Stimulated activated CD4-positive, alpha-beta T cell treated with anti-CD3 and anti-CD28 coated beads, Interleukin-4, amount 100 ng/mL, for 24 hours (primary cell): ENCODE measurements at places on chromosomes 5 and 9.

DNA sequence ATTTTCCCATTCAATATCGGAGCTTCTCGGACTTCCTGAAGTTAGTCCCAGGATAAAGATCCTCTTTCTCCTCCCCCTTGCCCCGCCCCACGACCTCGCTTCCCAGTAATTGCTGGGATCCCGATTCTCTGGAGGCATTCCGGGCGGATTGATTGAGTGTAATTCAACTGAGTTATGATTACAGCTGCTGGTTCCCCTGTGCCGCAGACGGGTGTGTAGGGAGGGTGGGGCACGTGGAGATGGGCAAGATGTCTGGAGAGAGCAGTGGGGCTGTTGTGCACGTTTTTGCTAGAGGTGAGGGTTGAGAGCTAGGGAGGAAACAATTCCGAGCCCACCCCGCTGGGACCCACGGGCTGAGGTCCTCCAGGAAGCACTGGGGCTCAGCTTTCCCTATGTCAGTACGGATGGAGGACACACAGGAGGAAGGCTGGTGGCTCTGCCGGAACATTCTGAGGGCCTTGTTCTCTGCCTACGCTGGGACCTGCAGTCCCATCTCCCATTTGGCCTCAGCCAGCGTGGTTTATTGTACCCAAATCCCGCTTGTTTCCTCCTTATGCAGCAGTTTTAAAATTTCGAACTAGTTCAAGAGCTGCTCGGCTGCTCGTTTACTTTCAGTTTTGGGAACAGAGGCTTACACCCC lies 2.4 kb upstream of the DMRT2 start:
- no peak for DNase-seq

GRCh38 chr5:131254741-131255140 lies 9.1 kb upstream of the CDC42SE2 start:
- no peak for DNase-seq

GRCh38 chr9:128424268-128424780 lies 3.7 kb downstream of the CERCAM start:
- no peak for DNase-seq

DNA sequence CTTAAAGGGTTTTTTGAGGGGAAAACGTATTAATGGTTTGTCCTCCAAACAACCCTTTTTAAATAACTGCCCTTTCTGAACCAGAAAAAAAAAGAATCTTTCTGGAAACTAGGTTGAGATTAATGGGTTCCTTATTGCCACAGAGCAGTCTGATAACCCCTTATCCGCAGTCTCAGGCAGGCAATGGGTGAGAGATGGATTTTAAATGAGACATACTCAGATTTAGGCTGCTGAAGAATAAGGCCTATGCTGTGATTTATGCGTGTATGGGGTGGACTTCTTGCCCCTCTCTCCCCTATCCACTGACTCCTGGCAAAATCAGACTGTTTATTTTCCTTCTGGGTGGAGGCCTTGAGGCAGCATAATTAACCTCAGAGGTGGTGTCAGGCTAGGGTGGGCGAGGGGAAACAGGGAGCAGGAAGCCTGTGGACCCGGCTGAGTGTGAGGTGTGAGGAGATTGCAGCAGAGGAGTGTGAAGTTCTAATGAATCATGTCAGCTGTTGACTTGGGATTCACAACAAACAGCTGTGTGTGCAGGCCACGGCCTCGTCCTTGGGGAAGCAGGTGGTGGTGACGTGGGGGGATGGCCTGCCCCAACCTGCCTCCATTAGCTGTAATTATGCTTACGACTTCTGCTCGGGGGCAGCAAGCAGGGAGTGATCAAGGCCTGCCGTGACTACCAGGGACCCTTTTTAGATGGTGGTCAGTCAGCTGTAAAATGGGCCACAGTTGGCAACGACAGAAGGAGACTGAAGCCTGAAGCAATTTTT lies 196.4 kb downstream of the SEMA6A start:
- no peak for DNase-seq

- no peak for DNase-seq
Observed at GRCh38 chr5:158970569-158971014, 129.1 kb downstream of the EBF1 start.

GRCh38 chr9:132474253-132474652 lies 64.2 kb downstream of the CFAP77 start:
- DNase-seq, result no peak

DNA sequence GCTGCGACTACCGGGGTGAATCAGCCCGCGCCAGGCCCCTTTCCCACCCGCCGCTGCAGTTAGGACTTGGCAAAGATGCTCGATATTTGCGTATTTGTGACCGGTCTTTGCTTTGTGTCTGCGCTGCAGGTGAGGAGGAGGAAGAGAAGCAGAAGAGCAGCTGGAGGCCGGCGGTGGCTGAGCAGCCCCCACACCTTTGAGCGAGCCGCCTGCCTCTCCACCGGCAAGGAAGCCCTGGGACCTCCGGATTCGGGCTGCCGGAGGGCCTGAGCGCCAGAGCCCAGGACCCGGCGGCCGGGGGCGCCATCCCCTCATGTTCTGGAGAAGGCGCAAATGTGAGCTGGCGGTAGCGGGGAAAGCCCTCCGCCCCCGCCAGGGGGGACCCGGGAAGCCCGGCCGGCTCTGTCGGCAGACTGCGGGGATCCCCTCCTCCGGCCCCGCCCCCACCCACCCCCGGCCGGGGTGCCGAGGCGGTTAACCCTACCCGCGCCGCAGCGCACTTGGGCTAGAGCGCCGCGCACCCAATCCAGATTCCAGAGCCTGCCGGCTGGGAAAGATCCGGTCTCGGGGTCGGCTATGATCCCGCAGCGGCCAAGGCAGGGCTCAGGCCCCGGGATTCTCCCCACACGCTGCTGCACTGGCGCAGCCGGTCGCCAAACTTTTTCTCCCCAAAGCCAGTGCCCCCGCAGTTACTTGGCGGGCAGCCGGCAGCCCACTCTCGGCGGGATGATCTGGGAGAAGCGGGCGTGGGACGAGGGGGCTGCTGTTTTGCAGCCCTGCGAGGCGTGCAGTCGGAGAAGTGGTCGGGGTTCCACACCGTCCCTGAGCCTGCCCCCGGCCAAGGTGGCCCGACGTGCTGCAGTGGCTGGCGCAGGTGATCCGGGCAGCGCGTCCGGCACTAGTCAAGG lies 800 bp upstream of the KCNN2 start:
- DNase-seq, result no peak

- no peak for DNase-seq
Observed at GRCh38 chr5:126562823-126563222, 32.2 kb downstream of the ALDH7A1 start.
